ENCODE measurements at places on chromosomes 11 and 22.
A peak's percentile ranks its signal among the peaks of the same experiment; 100 is the strongest.

- DNase-seq: no peak
Observed at GRCh38 chr11:134639586-134640330, 227.7 kb upstream of the B3GAT1 start.

DNA sequence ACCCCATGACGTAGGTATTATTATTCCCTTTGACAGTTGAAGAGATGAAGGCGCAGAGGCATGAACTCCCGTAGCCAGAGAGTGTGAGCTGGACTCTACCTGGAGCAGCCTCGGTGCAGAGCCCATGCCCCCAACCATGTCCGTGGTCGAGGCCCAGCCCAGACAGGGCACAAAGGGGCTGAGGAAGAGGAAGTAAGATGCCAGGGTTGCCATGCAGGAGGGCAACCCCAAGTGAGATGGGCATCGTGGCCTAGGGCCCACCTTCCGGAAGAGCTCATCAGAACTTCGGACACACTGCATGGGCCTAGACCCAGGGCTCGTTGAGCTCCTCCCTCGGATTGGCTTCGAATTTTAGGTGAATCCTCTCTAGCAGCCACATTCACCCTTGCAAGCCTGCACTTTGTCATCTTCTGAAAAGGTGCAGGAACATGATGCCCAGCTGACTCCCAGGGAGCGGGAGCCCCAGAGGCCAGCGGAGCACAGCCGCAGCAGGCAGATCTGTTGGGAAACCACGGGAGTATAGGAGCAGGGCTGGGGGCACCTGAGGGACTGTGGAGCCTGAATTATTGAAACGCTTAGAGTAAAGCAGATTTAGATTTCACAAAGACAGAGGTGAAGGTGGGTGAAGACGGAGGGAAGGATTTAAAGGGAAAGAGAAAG, 29.0 kb upstream of the JAM3 start:
- DNase-seq: no peak

- peak; percentile 77 for DNase-seq
Observed at GRCh38 chr22:36386900-36387708, 663 bp downstream of the MYH9 start.

DNA sequence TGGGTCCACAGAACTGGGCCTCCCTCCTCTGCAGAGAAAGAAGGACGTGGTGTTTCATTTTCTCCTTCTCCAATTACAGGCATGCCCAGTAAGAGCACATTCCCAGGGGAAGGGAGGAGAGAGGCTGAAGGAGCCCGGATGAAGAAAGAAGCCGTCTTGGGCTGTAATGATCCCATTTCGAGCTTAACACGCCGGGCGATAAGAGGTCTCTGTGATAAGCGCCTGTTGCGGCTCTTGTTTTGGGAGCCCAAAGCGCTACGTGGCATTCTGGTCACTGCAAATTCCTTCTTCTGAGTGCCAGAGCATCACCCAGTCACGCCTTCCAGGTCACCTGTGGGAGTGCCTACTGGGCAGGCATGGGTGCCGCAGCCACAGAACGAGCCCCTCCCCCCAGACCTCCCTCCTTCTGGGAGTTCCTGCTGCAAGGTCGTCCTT, 57.5 kb downstream of the ANO1 start:
- DNase-seq: no peak

GRCh38 chr22:20397498-20397897, 3.5 kb downstream of the ZNF74 start:
- no peak for DNase-seq

DNA sequence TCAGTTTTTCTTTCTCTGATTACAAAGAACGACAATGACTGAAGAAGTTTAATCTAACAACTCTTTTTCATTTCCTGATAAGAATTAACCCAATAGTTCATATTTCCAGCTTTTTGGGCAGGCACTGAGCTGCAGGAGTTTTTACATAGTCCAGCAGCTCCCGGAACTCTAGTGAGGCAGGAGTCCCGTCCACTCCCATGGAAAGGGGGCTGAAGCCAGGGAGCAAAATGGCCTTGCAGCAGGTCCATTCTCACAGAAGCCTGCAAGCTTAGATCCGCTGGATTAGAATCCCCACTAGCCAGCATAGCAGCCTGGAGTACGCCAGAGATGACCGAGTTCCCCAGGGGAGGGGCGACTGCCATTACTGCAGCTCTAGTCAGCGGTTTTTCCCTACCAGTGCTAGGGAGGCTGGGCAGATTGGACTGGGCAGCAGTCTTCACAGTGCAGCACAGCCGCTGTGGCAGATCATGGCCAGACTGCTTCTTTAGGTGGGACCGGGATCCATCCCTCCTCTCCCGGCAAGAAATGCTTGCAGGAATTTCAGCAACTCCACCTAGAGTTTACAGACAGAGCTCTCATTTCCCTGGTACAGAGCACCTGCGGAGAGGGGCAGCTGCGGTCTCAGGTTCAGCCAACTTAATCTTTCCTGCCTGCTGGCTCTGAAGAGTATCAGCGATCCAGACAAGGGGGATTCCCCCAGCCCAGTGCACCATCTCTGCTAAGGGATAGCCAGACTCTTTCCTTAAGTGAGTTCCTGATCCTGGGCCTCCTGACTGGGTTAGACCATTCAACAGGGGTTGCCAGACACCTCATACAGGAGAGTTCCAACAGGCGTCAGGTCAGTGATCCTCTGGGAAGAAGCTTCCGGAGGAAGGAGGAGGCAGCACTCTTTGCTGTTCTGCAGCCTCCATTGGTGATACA, 742 bp upstream of the CASP4 start:
- DNase-seq: no peak

DNA sequence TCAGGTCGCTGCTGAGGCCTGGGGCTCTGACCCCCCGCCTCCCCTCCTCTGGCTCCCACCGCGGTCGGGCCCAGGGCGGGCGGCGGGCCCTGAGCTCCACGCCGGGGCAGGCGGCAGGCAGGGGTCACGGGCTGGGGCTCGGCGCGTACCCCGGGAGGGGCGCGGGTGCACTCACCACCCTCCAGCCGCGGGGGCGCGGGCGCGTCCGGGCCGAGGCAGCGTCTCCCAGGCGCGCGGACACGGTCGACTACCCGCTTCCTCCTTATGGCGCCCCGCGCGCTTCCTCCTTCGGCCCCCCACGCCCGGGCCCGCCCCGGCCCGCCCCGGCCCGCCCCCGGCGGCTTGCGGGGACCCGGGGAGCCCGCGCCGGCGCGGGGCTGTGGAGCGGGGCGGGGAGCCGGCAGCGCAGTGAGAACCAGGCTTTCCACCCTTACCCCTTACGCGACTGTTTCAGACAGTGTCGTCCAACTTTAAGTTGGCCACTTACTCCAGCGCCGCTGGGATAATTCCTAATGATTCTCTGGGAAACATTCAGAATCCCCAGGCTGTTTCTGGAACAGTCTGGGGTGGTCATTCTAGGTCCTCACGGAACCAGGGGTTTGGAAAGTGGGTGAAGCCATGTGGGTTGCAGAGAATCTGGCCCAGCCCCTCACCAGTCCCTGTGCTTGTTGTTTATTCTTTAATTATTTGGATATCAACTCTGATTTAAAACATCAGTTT, at the start of gene BID:
Gene BID, minus strand, starts transcription at position 264 of the 720 bp plus-strand sequence. CDS start 24,353 bp downstream, outside the sequence.
- peak; percentile 67 for DNase-seq

- DNase-seq: no peak
Observed at GRCh38 chr11:29963796-29964195, 53.0 kb downstream of the KCNA4 start.

GRCh38 chr11:92276773-92277172, 52.2 kb downstream of the FAT3 start:
- DNase-seq: no peak

DNA sequence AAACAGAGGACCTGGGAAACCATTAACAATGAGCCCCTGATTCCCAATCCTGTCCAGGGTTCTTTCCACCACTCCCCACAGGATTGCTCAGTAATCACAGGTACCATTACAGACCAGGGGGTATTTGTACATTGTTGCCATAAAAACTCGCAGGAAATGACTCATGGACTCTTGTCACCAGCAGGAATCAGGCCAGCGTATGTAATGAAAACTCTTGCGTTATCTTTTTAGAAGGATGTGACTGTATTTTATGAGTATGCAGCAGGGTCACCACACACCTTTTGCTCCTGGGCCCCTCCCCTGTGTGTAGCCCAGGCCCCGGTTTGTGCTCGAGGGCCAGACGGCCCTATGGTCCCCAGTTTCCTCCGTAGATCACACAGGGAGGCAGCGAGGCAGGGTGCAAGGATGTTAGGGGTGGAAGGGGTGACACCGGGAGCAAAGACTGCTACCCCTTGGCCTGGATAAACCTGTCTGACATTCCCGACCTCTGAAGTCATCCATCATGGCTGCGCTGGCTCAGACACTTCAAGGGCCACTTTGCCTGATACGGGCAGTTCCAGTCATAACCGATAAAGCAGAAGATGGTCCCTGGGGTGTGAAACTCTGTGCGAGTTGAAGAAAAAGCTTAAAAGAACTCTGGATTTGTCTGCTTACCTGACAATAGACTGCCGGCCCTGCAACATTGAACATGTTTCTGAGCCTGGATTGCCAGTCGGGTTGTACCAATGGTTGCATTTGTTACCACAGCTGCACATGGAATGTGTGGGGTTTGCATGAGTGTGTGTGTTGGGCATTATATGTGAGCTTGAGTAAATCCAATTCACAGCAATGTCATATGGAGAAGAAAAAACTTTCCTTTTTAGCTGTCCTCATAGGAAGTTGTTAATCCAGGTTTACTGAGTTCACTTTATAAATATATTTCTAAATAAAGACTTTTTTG, 56.9 kb downstream of the MICAL2 start:
- DNase-seq: peak; percentile 31

- DNase-seq: no peak
Observed at GRCh38 chr22:46052801-46053562, 76.0 kb upstream of the WNT7B start.

DNA sequence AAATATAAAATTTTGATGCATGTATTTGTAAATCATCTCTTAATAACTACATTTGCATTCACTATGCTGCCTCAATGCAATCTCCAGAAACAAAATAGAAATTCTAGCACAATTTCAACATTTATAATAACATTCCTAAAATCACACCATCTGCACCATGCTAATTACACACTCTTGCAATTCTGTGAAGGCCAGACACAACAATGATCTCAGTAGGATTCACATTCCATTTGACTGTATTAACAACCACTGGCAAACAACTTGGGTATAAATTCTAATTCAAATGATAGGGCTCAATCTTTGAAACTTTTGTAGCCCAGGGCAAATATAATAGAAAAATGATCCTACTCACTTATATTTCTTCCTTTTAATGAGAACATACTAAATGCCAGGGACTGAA, 25.9 kb downstream of the RAB6A start:
- no peak for DNase-seq

GRCh38 chr22:44622679-44623078, 79.3 kb upstream of the PRR5 start:
- DNase-seq: no peak

- no peak for DNase-seq
Observed at GRCh38 chr11:15944460-15944859, 411.9 kb downstream of the SOX6 start.

- DNase-seq: no peak
Observed at GRCh38 chr11:134144744-134145143, 75.9 kb downstream of the JAM3 start.

- DNase-seq: no peak
Observed at GRCh38 chr11:1303973-1304372, 5.5 kb downstream of the TOLLIP start.

DNA sequence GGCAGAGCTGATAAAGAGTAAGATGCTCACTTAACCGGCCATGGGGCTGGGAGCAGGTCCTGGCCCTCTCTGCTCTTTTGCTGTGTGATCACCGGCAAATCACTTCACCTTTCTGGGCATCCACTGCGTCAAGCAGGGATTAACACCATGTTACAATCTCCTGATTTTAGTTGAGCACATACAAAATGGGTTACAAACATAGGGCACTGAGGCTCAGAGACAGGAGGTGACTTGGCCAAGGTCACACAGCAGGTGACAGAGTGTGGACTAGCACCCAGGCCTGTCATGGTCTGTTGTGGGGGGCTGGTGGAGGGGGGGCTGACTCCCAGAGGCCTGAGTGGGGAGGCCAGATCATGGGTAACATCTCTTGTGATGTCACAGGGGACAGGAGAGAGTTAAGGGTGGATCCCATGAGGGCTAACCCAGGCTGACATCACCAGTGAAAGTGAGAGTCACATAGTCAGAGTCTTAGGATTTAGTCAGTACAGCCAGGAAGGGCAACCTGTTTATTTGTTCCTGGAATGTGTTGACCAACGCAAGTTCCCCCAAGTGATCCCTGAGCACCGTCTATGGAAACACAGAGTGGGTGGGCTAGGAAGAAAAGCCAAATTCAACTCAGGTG, 27.8 kb downstream of the GDPD5 start:
- no peak for DNase-seq

DNA sequence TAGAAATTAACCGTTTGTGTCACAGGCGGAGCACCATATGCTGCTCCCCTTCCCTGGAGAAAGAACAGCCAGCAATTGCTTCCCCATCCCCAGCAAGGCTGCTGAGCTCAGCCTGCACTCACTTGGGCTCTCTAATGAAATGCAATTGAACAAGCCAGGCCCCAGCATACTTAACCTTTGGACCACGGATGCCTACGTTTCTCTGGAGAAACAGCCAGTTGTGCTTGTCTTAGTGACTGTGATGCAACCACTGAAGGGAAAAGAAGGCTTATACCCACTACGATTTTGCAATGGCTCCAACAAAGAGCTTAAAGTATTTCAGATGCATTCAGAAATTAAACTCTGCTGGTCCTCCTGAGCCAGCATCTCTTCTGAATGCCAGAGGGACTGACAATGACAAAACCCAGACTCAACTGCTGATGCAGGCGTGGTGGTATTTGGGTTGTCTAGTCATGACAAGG, 51.3 kb upstream of the SESN3 start:
- DNase-seq: no peak

DNA sequence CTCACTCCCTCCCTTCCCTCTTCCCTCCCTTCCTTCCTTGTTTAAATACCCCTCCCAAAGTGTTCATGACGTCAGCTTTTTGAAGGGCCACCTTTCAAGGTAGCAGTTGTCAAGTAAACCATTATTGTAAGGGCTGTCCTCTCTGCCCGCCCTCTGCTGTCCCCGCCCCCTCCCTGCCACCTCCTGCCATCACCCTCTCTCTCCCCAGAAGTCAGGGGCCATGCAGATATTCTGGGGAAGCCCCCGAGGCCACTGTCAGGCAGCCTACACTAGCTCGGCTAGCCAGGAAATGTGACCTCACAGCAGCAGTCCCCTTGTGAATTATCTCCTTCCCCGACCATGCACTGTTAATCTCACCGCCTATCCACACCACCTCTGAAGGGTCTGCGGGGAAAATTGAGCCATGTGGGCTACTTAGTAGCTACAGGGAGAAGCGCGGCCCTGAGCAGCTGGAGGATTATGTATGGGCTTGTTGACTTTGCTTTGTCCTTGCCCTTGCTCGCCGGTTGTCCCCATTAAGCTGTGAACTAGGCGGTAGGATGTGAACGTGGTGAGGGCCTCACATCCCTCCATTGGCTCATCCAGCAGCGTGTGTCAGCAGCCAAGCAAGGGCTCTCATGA, 42.1 kb upstream of the ATXN10 start:
- DNase-seq: no peak

DNA sequence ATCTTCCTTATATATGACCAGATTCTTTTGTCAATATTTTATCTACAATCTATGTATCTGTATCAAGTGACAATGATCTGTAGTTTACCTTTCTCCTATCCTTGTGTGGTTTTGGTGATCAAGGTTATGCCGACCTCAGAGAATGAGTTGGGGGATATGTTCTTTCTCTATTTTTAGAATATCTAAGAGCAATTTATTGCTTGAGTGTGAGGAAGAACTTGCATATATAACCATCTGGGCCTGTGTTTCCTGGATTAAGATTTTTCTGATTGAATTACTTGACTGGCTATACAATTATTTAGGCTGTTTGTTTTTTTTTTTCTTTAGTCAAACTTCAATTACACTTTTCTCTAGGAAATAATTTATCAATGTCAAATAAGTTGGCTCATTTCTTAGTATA, 14.0 kb upstream of the C22orf39 start:
- no peak for DNase-seq

All from hematopoietic multipotent progenitor cell (in vitro differentiated cells).